ENCODE measurements at places on chromosomes 13 and 19.
A peak's percentile ranks its signal among the peaks of the same experiment; 100 is the strongest.

- DNase-seq, result no peak
Observed at GRCh38 chr13:50668691-50669271, 174.7 kb downstream of the DLEU7 start.

GRCh38 chr13:21979161-21979806 lies 308.4 kb downstream of the FGF9 start:
- no peak for DNase-seq

GRCh38 chr19:38606131-38606530 lies 11.6 kb downstream of the MAP4K1 start:
- no peak for DNase-seq

GRCh38 chr13:27182844-27183497 lies 11.4 kb upstream of the USP12 start:
- no peak for DNase-seq

DNA sequence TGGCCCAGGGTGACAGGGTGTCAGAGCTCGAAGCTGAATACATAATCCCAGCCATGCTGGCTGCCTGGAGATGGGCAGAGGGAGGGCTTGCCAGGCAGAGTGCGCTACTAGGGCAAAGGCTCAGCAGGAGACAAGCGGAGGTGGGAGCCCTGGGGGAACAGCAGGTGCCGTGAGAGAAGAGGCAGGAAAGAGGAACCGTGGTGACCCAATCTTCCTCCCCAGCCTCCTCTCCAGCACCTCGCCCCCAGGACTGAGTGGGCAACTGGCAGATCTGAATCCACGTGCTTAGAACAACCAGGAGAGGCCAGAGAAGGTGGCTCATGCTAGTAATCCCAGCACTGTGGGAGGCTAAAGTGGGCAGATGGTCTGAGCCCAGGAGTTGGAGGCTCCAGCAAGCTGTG lies 11.0 kb upstream of the CCL25 start:
- no peak for DNase-seq

DNA sequence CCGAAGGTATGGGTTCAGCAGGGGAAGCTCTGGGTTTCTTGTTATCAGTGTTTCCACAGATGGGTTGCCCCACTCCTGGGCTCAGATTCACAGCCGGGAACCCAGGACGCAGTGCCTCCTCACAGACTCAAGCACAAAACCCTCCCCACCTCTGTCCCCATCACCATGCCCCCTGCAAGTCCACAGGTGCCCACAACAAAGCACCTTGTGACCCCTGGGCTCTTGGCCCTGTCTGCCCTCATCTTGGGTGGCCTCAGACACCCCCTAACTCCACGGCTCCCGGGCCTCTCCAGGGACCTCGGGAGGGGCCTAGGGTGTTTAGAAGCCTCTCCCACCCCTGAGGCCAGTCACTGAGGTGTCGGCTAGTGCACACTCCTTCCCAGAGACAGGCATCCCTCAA lies 231.7 kb downstream of the TUBA3C start:
- DNase-seq, result no peak

GRCh38 chr19:40990972-40991381 lies at the start of gene CYP2B6:
Gene CYP2B6 (plus strand): TSS chr19:40991282. CDS start chr19:40991306, 24 bp downstream.
- DNase-seq, result no peak

GRCh38 chr13:112545856-112546255 lies 42.1 kb downstream of the TUBGCP3 start:
- DNase-seq, result no peak

GRCh38 chr13:74931698-74932433 lies 550.1 kb downstream of the TBC1D4 start:
- no peak for DNase-seq

GRCh38 chr19:1068009-1069001 lies 1.3 kb downstream of the ARHGAP45 start:
- no peak for DNase-seq

DNA sequence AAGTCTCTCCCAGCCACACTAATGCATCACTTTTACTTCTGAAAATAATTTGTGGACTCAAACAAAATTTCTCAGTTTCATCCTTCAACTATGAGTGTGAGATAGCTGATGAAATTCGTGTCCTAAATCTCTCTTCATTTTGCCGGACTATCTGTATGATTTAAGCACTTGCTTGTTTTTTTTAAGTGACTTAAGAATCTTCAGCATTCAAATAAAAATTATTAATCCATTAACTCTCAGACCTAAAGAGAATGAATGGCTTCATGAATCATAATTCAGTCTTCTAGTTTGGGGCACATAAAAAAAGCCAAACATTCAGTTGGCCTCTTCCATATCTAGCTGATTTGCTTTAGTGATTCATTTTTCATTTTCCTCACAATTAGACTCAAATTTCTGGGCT lies 579.5 kb downstream of the DCT start:
- no peak for DNase-seq

DNA sequence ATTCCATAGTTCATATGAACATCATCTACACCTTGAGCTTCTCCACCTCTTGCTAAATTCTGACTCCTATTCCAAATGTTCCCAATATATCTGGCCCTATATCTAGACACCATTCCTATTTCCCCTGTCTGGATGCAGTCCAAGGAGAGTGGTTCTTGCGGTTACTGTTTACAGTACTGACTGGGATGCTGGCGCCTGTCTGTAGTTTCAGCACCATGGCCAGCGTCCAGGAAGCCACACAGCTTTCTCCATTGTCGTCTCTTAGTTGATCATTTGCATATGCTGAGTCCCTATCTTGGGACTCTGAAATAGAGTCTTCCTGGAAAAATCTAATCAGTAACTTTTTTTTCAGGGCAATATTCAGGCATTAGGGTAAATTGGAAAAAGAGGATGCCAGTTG lies 14.9 kb downstream of the LAIR2 start:
- DNase-seq, result peak; percentile 52

DNA sequence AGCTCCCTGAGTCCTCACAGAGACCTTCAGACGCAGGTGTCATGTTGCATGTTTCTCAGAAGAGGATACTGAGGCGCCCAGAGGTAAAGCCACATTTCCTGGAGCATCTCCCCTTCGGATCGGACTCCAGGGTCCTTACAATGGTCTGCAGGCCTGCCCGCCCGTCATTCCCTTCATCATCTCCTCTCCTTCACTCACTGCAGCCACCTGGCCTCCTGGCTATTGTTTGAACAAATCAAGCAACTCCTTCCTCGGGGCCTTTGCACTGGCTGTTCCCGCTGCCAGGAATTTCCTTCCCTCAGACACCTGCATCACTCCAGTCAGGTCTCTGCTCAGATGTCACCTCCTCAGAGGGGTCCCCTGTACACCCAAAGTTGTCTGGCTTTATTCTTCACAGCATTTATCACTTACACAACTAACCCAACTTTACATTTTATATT lies 20.3 kb downstream of the CEACAM16 start:
- DNase-seq, result no peak

GRCh38 chr19:2711172-2711874 lies 8.8 kb upstream of the GNG7 start:
- no peak for DNase-seq

- DNase-seq, result no peak
Observed at GRCh38 chr13:91346850-91347201, 661 bp upstream of the MIR17HG start.

DNA sequence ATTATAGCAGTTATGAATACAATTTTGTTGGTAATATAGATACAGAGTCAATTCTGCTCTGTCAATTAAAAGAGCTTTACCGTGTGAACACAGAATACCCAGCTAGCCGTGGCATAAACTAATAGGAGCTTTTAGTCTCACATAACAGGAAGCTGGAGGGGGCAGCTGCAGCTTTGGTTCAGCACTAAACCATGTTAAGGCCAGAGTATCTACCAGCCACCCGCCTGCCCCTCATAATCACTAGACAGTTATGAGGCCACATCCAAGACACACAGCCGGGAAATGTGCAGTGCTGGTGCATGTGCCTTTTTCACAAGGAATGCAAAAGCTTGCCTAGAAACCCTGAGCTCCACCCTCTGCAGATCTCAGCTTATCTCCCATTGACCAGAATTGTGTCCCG lies 62.3 kb downstream of the SGCG start:
- DNase-seq, result no peak

DNA sequence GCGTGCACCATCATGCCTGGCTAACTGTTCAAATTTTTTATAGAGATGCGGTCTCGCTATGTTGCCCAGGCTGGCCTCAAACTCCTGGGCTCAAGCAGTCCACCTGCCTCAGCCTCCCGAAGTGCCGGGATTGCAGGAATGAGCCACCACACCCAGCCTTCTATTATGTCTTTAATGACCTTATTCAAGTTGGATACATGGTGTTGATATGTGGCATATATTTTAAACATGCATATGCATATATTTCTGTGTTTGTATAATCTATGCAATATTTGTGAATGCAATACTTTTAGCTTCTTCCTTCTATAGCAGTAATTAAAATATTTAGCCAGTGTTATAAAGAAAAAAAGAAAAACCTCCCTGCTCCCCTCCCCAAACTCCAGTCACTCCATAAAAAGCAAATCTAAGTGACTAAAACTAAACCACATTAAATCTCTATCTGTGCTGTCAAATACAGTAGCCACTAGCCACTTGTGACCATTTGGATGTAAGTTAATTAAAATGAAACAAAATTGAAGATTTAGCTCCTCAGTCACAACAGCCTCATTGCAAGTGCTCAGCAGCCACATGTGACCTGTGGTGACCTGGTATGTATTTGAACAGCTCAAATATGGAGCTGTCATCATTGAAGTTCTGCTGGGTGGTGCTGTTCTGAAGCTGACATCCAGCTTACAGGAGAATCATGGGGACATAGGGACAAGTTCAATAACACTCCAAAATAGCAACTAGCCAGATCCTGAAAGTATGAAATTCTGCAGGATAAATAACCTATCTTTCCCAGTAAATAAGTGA lies 27.4 kb downstream of the FCGBP start:
- DNase-seq, result no peak

DNA sequence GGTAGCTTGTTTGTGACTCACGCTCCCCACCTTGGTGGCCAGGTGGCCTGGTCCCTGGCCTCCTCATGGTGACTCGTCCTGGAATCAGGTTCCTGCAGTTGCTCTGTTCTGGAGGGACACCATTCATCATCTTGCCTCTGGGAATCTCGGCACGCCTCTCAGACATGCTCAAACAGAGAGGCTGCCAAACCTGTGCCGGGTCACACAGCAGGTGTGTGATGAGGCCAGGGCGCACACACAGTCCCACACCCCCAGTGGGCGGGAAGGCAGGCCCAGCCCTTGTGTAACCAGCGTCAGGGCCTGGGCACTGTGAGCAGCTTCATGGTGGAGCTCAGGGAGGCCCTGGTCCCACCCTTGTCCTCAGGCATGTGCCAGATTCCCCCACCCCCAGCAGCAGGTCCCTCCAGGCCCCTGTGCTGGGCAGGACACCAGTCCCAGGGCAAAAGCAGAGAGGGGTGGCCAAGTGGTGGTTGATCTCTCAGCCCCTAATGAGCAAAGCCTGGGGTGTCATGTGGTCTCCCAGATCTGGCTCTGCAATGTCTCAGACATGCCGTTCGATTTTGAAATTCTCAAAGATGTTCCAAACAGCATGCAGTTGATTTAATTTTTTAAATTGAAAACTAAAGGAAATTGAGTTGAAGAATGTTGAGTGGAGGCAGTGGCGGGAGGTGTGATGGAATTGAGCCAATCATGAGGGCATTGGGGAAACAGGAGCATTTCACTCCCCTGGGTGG lies 12.1 kb downstream of the CEBPA start:
- no peak for DNase-seq

DNA sequence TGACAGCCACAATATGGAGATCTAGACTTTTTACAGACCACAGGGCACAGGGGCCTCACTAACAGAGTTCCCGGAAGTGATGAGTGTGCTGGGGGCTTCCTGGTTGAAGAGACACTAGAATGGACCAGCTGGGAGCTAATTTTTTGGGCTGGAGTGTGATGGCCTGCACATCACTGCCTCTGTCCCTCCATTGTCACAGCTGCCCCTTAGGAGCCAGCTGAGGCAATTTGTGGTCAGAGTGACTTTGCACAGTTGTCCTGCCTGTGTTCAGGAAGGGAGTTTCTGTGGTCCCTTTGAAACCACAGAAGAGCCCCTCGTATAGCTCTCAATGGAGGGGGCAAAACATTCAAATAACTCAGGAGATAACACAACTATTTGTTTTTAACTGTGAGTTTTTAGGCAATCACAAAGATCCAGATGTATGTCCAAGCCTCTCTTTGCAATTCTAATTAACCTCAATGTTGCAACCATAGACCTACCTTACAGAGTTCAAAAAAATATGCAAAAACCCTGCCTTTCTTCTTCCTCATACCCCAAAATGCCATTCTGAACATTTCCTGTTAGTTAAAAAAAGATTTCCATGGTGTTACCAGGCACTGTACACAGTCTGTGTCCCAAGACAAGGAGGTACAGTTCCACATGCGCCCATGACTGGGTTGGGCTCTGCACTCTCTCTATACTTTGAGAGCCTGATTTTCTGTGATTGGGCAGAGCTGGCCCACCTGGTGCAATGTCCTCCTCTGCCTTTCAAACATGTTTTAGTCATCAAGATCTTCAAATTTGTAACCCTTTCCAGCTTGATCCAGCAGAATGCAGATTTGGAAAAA lies 2.4 kb downstream of the ALOX5AP start:
- no peak for DNase-seq

- no peak for DNase-seq
Observed at GRCh38 chr13:42276683-42277082, 4.7 kb downstream of the AKAP11 start.

- no peak for DNase-seq
Observed at GRCh38 chr19:33758541-33759013, 38.1 kb upstream of the KCTD15 start.

GRCh38 chr19:3782903-3783302 lies 3.3 kb downstream of the MATK start:
- DNase-seq, result no peak

GRCh38 chr13:67226696-67227095 lies 3.4 kb downstream of the PCDH9 start:
- DNase-seq, result no peak

- DNase-seq, result no peak
Observed at GRCh38 chr19:53085496-53085895, 17.7 kb downstream of the ZNF160 start.

- no peak for DNase-seq
Observed at GRCh38 chr19:15303105-15303780, 29.1 kb downstream of the BRD4 start.

DNA sequence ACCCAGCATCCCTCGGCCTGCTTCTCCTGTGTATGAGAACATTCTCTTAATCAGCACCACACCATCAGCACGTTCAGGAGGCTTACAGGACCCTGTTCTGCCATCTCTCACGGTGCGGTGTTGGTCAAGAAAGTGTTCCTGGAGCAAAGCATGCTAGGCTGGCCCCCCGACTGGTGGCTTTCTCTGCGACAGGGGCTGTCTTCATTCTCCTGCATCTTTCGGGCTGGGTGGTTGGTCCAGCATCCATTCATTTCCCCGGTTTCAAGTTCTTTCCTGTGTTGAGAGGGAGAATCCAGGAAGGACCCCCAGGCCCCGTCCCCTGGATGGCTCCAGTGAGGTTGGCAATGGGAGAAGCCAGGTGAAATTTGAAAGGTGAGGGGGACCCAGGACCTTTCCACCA lies 55.8 kb downstream of the C1QTNF9 start:
- no peak for DNase-seq

DNA sequence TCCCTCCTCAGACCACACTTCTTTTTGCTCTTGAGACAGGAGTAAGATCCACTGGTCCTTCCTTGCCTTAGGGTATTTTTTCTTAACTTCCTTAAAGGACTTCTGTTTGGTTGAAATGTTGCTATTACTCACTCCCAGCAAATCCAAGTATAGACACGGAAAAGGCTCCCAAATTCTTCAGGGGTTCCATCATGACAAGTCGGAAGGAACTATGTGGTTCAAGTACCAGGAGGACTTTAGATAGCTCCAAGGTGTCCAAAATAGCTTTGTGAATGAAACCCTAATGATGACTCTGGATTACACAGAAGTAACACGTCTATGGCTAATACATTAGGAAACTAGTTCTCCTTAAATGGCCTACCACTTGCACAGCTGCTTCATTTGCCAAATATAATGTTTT lies 238.7 kb downstream of the KCTD12 start:
- no peak for DNase-seq

- DNase-seq, result peak; percentile 13
Observed at GRCh38 chr19:58001895-58002369, 688 bp downstream of the ZNF606 start.

All from stimulated activated CD4-positive, alpha-beta T cell treated with anti-CD3 and anti-CD28 coated beads, Interleukin-4, amount 100 ng/mL, for 48 hours (primary cell).